ENCODE measurements at places on chromosomes 4 and X.
A peak's percentile ranks its signal among the peaks of the same experiment; 100 is the strongest.

GRCh38 chr4:134518574-134519217, 317.1 kb upstream of the PABPC4L start:
- no peak for DNase-seq

- DNase-seq = no peak
Observed at GRCh38 chr4:1084796-1085403, 28.5 kb downstream of the RNF212 start.

DNA sequence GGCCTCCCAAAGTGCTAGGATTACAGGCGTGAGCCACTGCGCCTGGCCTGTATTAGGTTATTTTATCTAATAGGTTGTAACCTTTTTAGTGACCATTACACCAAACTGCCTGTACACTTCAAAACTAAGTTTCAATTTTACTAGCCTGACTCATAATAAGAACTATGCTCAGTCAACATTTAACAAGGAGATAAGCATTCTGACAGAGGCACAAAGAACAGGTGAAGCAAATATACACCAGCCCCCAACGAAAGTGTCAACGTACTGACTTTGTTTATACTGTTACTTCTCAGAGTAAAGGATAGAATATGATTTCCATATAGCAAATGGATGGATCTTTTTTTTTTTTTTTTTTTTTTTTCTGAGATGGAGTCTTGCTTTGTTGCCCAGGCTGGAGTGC, 62.8 kb downstream of the SHISA3 start:
- no peak for DNase-seq

DNA sequence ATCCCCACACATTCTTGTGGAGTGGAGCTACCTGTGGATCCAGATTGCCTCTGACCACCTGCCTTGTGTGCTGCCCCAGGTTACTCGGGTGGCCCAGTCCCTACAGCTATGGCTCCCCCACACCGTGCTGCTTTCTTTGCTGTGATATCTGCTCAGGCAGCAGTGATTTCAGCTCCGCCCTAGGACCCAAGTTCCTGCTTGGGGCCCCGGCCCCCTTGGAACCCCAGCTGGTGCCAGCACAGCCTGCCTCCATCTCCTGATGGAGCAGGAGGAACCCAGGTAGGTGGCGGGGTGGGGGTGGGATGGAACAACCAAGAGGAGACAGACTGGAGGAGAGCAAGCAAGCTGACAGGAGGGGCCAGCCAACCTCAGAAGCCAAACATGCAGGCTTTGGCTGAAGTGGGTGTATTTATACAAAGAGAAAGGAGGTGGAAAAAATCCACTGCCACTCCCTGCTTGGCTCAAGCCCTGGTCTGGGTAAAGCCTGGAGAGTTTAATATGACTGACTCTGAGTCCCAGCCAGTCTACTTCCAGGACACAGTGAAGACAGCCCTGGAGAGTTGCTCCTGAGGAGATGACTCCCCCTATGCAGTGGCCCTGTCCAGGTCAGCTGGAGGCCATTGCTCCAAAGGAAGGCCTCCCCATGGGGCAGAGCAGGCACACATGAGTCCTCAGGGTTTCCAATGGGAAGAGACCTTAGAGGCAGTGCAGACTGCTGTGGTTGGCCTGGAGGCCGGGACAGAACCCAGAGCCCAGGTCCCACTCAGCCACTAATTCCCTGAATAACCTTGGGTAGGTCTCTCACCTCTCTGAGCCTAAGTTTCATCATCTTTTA, 197.1 kb upstream of the MAMLD1 start:
- DNase-seq = no peak

DNA sequence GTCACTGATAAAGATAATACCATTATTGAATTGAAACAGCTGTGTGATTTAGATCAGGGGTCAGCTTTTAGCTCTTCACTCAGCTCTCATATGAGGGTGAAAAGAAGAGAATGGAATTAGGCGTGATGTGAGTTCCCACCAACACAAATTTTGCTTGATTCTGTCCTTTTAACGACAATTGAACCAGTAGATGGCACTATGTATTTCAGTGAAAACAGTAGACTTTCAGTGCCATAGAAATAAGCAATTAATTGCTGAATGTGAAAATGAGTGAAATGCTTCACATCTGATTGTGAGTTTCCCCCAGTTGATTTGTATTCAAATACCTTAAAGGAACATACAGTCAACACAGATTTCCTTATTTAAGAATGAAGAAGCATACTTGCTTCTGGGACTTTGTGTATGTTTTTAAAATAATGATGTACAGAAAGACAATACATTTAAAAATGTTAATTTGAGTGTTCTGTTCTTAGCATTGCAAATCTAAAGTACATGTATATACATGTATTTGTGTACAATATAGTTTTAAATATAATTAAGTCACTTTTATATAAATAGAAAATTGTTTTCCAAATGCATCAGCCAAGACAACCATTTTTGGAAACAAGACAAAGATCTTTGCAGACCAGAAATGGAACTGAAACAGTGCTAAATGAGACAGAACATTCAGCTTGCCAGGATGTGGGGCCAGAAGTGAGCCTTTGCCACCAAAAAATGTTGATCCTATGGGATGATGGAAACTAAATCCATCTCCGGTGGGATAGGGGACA, 178.8 kb downstream of the SNCA start:
- no peak for DNase-seq

GRCh38 chr4:113540859-113541258, 220.7 kb downstream of the CAMK2D start:
- DNase-seq = no peak

- DNase-seq = no peak
Observed at GRCh38 chr4:86014599-86014998, 345.3 kb downstream of the MAPK10 start.

- DNase-seq = no peak
Observed at GRCh38 chrX:76153221-76153620, 19.6 kb upstream of the PBDC1 start.

GRCh38 chr4:54077812-54078211, 13.4 kb upstream of the CHIC2 start:
- no peak for DNase-seq

- no peak for DNase-seq
Observed at GRCh38 chr4:51930557-51930956, 87.6 kb downstream of the DCUN1D4 start.

DNA sequence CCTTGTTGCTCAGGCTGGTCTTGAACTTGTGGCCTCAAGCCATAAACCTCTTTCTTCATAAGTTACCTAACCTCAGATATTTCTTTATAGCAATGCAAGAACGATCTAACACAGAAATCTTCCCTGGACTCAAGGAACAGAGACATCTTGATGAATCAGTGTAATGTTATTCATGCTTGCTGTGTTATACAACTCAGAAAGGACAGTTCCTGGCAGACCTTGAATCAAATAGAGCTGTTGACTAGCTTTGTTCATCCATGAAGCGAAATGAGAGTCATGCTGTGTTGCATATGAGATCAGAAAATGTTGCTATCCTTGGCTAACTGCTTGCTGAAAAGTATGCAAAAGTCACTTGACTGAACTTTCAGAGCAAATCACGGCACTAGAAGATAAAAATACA, 72.6 kb upstream of the ARHGAP24 start:
- no peak for DNase-seq

GRCh38 chrX:44708470-44708869, 135.4 kb upstream of the DUSP21 start:
- DNase-seq = no peak

GRCh38 chr4:4585012-4585670, 43.3 kb upstream of the STX18 start:
- DNase-seq = no peak

- no peak for DNase-seq
Observed at GRCh38 chrX:48789366-48790220, 3.2 kb downstream of the GATA1 start.

DNA sequence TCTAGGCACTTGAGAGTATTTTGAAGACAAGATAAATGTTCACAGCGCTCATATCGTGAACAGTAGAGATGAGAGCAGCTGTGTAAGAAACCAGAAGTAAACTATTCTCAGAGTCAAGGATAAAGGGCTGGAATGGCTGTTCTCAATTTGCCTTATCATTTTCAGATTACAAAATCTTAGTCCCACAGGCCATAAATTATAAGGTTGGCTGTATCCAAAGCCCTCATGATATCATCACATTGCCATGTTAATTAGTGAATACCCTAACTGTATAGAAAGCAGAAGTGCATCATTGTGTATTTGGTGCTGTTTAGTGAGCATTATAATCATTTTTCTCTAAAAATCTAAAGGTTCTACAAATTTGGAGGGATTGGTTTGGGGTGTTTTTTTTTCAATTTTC, 168.9 kb upstream of the EDNRA start:
- DNase-seq = no peak

DNA sequence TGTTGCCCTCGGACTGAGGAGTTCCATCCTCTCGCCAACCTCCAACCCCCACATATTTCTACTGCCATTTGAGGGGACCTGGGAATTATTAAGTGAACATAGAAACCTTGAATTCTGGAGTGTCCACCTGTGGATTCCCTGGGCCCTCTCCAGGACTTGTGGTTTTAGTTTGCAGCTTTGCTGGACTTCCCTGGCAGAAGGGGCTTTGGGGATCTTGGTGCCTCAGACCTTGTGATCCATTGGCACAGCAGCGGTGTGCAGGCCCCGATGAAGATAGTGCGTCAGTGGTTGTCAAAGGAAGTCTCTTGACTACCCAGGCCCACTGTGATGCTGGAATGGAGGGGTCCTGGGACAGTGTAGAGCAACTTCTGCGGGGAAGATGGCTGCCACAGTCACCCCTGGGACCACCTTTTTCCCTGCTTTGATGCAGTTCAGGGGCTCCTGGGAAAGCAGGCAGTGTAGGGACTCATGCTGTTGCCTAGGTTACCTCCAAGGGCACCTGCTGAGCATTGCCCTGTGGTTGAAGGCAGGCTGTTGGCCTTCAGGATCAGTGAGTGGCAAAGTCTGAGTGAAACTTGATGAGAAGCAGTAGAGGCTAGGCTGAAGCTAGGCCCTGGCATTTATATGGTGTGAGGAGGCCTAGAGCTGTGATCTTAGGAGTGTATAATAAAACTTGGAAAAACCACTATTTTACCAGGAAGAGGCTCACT, 2.2 kb downstream of the SLC16A2 start:
- no peak for DNase-seq

DNA sequence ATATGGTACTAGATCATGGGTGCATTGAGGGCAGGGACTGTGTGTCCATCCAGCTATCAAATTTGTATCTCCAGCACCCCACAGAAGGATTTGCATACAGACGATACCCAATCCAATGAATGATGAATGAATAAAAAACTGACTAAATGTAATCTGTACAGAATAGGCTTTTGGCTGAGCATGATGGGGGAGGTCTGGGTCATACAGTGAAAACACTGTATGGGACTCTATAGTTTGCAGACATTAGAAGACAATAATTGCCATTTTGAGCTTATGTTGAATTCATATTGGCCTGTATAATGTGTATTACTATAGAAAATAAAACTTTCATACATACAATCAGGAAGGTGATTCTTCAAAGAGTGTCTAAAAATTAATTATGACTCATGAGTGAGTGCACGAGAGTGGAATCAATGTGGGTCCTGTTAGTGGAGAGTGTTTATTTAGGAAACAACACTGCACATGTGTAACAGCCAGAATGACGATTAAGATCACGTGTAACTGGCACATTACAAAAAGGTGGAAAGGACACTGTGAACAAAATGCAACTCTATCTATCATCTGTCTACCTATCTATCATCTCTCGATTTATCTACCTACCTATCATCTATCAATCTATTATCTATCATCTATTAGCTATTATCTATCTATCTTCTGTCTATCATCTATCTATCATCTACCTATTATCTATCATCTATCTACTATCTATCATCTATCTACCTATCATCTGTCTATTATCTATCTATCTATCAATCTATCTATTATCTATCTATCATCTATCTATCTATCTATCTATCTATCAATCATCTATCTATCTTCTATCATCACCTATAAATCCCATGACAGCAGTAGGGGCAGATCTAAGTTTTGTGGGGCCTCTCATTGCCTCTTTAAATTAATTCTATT, 201.3 kb downstream of the PTTG2 start:
- DNase-seq = no peak

- no peak for DNase-seq
Observed at GRCh38 chr4:186855111-186855510, 131.5 kb upstream of the FAT1 start.

- DNase-seq = no peak
Observed at GRCh38 chrX:2793752-2794151, 35.0 kb upstream of the GYG2 start.

DNA sequence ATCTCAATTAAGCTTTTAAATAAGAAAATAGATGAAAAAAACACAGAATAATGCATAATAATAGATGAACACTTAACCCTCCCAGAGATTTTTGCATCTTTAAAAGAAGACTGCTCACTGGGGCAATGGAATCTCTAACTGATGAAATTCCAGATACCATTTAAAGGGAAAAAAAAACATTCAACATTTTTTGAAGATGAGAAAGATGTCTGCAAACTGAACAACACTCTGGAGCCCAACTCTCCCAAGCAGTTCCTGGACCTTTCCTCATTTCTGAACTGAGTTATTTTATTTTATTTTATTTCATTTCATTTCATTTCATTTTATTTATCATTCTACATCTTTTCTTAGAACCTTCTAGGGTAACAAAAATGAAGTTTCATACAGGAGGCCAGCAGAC, 90.7 kb downstream of the CORIN start:
- DNase-seq = no peak

DNA sequence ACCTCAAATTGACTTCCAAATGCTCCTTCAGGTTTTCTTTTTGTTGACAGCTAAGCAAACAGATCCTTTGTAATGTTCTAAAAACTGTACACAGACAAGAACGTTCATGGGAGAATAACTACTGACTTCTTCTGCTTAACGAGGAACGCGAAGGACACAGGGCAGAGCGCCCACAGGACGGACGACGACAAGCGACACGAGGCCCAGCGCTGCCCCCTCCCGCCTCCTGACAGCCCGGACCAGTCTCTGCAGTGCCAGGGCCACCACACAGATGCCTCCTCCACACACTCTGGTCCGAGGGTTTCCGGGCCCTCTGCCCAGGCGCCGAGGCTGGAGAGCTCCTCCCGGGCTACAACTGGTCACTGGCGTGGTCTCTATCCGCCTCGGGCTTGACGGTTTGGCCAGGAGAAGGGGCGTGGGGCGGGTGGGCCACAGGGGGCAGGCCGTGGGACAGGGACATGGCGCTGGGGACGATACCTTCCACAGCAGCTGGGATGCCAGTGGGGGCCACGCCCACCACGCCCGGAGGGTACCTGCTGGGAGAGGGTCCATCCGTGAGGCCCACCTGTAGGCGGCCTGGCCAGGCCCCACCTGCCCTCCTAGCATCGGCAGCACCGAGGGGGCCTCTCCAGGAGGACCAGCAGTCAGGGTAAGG, 36.9 kb downstream of the CTBP1 start:
- DNase-seq = no peak

GRCh38 chr4:132498215-132498614, 650.9 kb upstream of the PCDH10 start:
- no peak for DNase-seq

DNA sequence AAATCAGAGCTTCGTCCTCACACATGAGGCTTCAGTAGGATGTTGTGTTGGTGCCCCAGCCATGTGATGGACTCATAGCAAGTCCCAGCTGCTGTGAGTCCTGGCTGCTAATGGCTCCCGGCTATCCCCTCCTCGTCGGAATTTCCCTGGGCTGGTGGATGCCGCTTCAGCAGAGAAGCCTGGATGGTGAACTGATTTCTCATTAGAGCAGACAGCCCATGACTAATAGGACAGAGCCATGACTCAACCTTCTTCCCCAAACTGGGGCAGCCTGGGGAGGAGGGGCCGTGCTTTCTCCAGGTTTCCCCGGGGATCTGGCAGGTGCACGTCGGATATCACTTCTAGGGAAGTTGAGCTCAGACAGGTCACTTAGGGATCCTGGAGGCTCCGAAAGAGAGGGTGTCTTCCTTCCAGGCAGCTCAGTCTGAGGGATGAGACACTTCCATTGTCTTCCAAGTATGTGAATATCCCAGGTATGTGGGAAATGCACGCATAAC, 112.7 kb downstream of the ASMT start:
- peak; percentile 69 for DNase-seq

GRCh38 chrX:30275498-30275897, 28.6 kb downstream of the MAGEB1 start:
- no peak for DNase-seq
